ENCODE measurements at places on chromosomes 3 and 15.
A peak's percentile ranks its signal among the peaks of the same experiment; 100 is the strongest.

- peak; percentile 46 for DNase-seq
- no peaks in the 10 kb centered on the region for H3K36me3 ChIP-seq
- H3K27ac ChIP-seq = peak overlapping the region; percentile 83
- no peaks in the 10 kb centered on the region for H3K27me3 ChIP-seq
Measured at GRCh38 chr3:33438881-33439545, 1.2 kb downstream of the UBP1 start.

GRCh38 chr15:66994927-66995656 is 70.3 kb upstream of the SMAD3 start:
- H3K36me3 ChIP-seq = no peaks in the 10 kb centered on the region
- H3K27ac ChIP-seq = no peak overlapping the region
- no peak overlapping the region for H3K4me3 ChIP-seq
- DNase-seq = no peak
- 0 out of 2 replicates have a peak, but pooled peaks cover 4% of the 10 kb centered on the region for H3K4me1 ChIP-seq
- no peaks in the 10 kb centered on the region for H3K27me3 ChIP-seq

- no peak overlapping the region for H3K27ac ChIP-seq
- no peak for DNase-seq
- H3K4me1 ChIP-seq = peaks cover 10% of the 10 kb centered on the region
- no peak overlapping the region for H3K4me3 ChIP-seq
- no peaks in the 10 kb centered on the region for H3K27me3 ChIP-seq
Measured at GRCh38 chr3:152438181-152438580, 169.5 kb downstream of the MBNL1 start.

- H3K4me3 ChIP-seq = no peak overlapping the region
- no peak overlapping the region for H3K27ac ChIP-seq
- H3K4me1 ChIP-seq = no peaks in the 10 kb centered on the region
Measured at GRCh38 chr3:122331886-122332285, 6.8 kb downstream of the CSTA start.

- no peak overlapping the region for H3K4me3 ChIP-seq
- no peaks in the 10 kb centered on the region for H3K27me3 ChIP-seq
- no peak overlapping the region for H3K27ac ChIP-seq
- no peak for DNase-seq
- peaks cover 34% of the 10 kb centered on the region for H3K4me1 ChIP-seq
- H3K36me3 ChIP-seq = no peaks in the 10 kb centered on the region
Measured at GRCh38 chr3:64108231-64108630, 84.9 kb upstream of the PSMD6 start.

- H3K27ac ChIP-seq = peak overlapping the region; percentile 58
- no peak overlapping the region for H3K4me3 ChIP-seq
- H3K27me3 ChIP-seq = no peaks in the 10 kb centered on the region
- DNase-seq = no peak
- peaks cover 44% of the 10 kb centered on the region for H3K4me1 ChIP-seq
- no peaks in the 10 kb centered on the region for H3K36me3 ChIP-seq
Measured at GRCh38 chr15:90004252-90004651, 3.1 kb downstream of the ZNF710 start.

DNA sequence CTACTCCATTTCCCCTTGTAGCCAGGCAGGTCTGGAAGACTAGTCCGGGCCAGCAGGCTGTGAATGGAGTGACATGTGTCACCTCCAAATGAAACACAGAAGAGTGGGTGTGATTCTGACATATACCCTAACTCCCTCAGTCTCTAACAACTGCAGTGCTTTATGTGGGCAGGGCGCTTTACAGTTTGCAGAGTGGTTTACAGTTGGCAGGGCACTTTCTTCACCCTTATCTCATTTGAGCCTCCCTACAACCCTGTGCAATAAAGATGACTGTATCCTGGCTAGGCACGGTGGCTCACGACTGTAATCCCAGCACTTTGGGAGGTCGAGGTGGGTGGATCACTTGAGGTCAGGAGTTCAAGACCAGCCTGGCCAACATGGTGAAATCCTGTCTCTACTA is 176.3 kb downstream of the RAB11A start:
- peaks cover 10% of the 10 kb centered on the region for H3K4me1 ChIP-seq
- no peak overlapping the region for H3K27ac ChIP-seq
- H3K27me3 ChIP-seq = no peaks in the 10 kb centered on the region
- H3K36me3 ChIP-seq = no peaks in the 10 kb centered on the region

DNA sequence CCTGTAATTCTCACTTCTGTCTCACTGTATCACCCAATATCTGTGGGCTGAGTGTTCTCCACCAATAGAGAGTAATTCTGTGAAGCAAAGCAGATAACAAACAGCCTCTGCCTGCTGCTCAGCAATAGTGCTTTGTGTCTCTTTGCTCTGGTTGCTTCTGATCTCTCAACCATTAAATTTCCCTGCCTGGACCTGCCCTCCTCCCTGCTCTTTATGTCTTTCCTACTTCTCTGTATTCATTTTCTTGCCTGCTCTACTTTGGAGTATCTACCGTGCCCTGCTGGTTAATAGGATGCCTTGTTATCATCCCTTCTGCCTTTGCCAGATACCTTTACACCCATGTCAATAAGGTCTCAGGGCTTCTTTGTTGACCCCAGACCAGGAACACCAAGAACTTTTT is 102.9 kb upstream of the CGNL1 start:
- H3K27ac ChIP-seq = no peak overlapping the region
- no peaks in the 10 kb centered on the region for H3K27me3 ChIP-seq
- H3K4me1 ChIP-seq = no peaks in the 10 kb centered on the region
- no peak for DNase-seq

DNA sequence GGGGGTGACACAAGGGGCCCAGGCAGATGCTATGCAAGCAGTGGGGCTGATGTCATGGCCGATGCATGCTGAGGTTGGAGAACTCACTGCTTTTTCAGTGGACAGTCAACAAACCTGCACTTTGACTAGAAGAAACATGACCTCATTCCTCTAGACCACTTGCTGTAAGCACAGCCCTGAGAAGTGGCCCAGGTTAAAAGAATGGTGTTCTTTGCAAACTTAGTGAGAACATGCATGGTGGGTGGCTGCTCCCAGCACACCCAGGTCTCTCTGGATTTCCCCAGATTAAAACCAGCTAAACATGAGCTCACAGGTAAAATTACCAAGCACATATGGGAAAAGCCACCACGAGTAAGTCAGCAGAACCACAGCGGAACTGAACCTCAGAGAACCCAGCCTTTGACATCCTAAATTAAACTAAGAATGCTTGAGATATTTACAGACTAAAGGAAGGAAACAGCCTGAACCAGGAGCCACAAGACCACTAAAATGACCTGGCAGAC is 15.5 kb downstream of the DLEC1 start:
- H3K4me1 ChIP-seq = no peaks in the 10 kb centered on the region
- no peaks in the 10 kb centered on the region for H3K36me3 ChIP-seq
- DNase-seq = no peak
- H3K27ac ChIP-seq = no peak overlapping the region

- H3K27me3 ChIP-seq = no peaks in the 10 kb centered on the region
- peaks cover 15% of the 10 kb centered on the region for H3K4me1 ChIP-seq
- no peak overlapping the region for H3K4me3 ChIP-seq
- peaks cover 1% of the 10 kb centered on the region for H3K36me3 ChIP-seq
- H3K27ac ChIP-seq = no peak overlapping the region
- no peak for DNase-seq
Measured at GRCh38 chr3:50581459-50581842, 12.1 kb downstream of the HEMK1 start.

DNA sequence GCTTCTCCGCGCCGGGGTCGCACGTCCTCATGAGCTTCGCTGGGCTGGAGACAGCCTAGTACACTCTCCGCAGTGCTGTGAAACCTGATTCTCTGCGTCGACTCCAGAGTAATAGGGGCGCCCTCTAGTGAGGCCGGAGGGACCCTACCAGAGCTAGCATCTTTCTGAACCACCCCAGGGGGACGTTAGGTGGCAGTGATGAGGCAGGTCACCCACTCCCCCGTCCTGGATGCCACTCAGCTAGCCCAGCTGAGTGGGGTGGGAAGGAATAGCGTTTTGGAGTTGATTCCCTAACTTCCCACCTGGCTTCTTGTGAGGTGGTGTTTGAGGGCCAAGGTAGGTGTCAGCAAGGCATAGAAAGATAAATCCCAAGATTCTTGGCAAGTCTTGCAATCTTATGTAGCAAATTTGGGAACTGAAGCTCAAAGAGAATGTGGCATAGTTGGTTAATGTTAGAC is 4.0 kb downstream of the DUOXA2 start:
- no peaks in the 10 kb centered on the region for H3K36me3 ChIP-seq
- peak overlapping the region; percentile 47 for H3K27ac ChIP-seq
- H3K4me3 ChIP-seq = no peak overlapping the region

DNA sequence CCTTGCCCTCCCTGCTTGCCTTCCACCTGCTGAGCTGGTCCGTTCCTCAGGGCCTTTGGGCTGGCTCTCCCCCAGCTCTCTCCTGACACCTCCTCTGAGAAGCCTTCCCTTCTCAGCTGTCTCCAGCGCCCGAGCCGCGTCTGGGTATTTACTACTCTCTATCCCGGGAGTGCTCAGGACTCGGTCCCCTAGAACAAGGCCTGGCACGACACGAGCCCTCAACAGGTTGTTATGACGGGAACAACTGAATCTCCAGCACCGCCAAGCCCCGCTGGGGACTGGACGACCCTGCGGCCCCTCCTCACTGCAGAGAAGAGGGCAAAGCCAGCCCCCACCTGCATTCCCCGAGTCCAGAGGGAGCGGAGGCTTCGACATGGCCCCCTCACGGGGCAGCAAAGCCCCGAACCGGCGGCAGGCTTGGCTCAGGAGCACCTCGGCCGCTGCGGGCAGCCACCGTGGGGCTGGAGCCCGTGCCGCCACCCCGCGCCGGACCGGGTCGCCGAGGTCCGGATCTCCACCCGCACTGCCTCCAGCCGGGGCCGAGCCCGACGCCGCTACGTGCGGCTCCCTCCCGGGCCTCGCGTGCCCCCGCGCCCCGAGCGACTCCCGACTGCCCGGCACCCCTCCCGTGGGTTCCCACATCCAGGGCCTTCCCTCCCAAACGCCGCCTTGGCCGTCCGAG is 792 bp downstream of the TPRA1 start:
- peak overlapping the region; percentile 88 for H3K4me3 ChIP-seq
- H3K27ac ChIP-seq = peak overlapping the region; percentile 48
- peaks cover 30% of the 10 kb centered on the region for H3K4me1 ChIP-seq
- peaks cover 1% of the 10 kb centered on the region for H3K36me3 ChIP-seq

GRCh38 chr3:190512666-190513065 is 1.2 kb upstream of the IL1RAP start:
- no peak for DNase-seq
- H3K4me1 ChIP-seq = no peaks in the 10 kb centered on the region
- H3K4me3 ChIP-seq = no peak overlapping the region
- H3K27me3 ChIP-seq = no peaks in the 10 kb centered on the region

DNA sequence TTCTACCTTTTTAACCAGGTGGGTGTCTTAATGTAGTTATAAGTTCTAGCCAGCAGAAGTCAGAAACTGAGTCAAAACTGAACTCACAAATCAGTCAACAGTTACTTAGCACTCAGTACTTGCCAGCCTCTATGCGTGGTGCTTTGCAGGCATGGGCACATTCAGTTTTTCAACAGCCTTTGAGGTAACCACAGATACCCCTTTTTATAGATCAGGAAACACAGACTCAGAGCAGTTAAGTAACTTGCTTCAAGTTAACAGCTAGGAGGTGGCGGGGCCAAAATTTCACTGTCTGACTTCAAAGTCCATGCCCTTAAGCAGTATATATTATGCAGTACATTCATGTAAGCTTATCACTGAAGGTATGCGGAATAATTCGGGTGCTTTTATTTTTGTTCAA is 139.4 kb downstream of the FHIT start:
- no peaks in the 10 kb centered on the region for H3K27me3 ChIP-seq
- H3K36me3 ChIP-seq = no peaks in the 10 kb centered on the region
- no peak overlapping the region for H3K4me3 ChIP-seq

- H3K27me3 ChIP-seq = no peaks in the 10 kb centered on the region
- no peak overlapping the region for H3K27ac ChIP-seq
- H3K4me3 ChIP-seq = no peak overlapping the region
- DNase-seq = no peak
- no peaks in the 10 kb centered on the region for H3K36me3 ChIP-seq
Measured at GRCh38 chr3:122067588-122068240, 12.6 kb downstream of the CD86 start.

DNA sequence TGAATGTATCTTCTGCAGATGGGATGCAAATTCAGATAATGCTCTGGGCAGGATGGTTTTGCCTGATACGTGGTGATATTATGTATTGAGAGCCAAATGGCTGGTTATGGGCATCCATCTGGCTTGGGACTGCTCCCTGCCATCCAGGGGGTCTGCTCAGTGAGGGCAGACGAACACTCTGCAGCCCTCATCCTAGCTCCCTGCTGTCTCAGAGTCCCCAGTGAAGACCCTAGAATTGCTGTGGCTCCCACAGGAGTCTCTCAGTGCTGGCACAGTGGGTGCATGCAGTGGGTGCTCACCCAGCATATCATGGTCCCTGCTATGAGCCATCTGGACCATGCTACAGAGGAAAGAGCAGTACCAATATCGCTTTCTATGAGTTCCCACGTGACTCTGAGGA is 10.3 kb downstream of the CX3CR1 start:
- DNase-seq = no peak
- H3K4me3 ChIP-seq = no peak overlapping the region
- no peak overlapping the region for H3K27ac ChIP-seq
- H3K4me1 ChIP-seq = no peaks in the 10 kb centered on the region
- no peaks in the 10 kb centered on the region for H3K36me3 ChIP-seq

- no peaks in the 10 kb centered on the region for H3K36me3 ChIP-seq
- H3K4me1 ChIP-seq = no peaks in the 10 kb centered on the region
- DNase-seq = no peak
Measured at GRCh38 chr3:112486811-112487505, 12.3 kb downstream of the BTLA start.

DNA sequence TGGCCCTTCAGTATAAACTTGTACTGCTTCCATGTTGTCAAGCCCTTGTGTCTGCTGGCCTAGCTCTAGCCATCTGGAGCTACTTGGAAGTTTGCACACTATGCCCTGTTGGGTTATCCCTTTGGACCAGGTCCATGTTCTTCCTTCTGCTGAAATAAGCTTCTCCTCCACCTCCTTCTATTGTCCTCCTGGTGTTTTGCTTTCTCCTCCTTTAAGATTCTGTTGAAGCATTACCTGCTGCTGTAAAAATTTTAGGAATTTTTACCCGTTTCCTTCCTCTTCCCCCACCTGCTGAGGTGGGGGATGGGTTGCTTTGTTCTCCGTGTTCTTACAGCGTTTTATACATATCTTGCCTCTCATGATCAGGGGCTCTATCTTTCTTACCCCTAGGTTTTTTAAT is 51.7 kb downstream of the SH3GL3 start:
- no peaks in the 10 kb centered on the region for H3K27me3 ChIP-seq
- H3K36me3 ChIP-seq = no peaks in the 10 kb centered on the region
- 0 out of 2 replicates have a peak, but pooled peaks cover 11% of the 10 kb centered on the region for H3K4me1 ChIP-seq
- DNase-seq = no peak
- H3K27ac ChIP-seq = peak overlapping the region; percentile 25

- no peak for DNase-seq
- no peaks in the 10 kb centered on the region for H3K4me1 ChIP-seq
- no peaks in the 10 kb centered on the region for H3K36me3 ChIP-seq
- no peaks in the 10 kb centered on the region for H3K27me3 ChIP-seq
Measured at GRCh38 chr3:43729707-43730414, 39.1 kb downstream of the ABHD5 start.
